Nucleus accumbens (tissue), 56 donors: ENCODE measurements at places on chromosomes 12 and 14.

GRCh38 chr14:94772548-94772947, 2.6 kb upstream of the GSC start:
- DNase-seq, result no peak

DNA sequence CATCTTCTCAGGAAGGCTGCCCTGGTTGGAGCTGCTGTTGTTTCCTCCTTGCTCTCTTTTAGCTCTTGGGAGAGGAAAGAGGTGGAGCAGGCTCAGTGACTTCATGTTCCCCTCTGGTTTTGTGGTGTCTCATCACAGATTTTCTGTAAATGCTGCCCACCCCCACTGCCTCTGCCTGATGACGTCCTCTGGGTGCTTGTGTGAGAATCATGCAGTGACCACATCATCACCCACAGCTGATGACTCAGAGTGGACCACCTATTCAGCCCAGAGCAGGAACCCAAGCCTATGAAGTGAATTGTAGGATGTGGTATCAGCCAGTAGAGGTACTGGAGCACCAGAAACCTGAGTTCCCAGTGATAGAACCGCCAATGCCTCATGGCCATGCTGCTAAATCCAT, at the start of gene GZMB:
TSS of gene GZMB (minus strand) at position 33 of the 400 bp plus-strand sequence. CDS start at position 3, 30 bp downstream.
- DNase-seq, result no peak

GRCh38 chr12:121773011-121773777, 20.3 kb downstream of the RHOF start:
- no peak for DNase-seq

GRCh38 chr12:71752891-71753290, 1.8 kb upstream of the RAB21 start:
- DNase-seq, result no peak

DNA sequence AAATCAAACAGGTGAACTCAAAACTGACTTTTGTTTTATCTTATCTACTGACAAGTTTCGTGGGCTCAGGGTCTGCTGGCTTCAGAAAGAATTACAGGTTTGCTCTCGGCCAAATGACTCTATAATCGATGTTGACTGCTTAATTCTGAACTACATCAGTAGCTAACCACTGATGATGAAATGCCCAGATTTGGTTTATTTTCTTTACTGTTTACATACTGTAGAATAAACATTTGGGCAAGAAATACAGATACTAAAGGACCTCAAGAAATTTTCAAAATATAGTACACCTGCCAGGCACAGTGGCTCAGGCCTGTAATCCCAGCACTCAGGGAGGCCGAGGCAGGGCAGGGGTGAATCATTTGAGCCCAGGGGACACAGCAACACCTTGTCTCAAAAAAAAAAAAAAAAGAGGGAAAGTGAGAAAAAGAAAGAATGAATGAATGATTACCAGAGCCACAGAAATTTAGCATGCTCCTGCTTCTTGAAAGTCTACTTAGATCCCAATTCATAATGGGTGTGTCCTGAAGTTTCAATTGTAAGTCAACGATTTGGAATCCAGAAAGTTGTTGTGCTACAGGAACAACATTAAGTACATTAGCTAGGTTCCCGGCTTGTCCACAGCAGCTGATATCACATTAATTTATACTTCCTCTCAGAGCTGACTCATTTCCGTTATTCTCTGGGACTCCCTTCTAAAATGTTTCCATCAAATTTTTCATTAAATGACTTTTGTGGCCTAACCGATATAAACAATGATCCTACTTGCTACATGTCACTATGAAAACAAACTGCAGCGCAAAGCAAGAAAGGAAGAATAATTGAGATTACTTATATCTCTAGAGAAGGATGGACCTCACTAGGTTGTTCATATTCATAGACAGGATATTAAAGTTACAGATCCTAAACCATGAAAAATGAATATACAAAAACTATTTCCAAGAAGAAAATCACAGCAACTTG, 134.3 kb downstream of the MED13L start:
- DNase-seq, result no peak

GRCh38 chr14:76920331-76921087, 94.3 kb downstream of the LRRC74A start:
- no peak for DNase-seq

DNA sequence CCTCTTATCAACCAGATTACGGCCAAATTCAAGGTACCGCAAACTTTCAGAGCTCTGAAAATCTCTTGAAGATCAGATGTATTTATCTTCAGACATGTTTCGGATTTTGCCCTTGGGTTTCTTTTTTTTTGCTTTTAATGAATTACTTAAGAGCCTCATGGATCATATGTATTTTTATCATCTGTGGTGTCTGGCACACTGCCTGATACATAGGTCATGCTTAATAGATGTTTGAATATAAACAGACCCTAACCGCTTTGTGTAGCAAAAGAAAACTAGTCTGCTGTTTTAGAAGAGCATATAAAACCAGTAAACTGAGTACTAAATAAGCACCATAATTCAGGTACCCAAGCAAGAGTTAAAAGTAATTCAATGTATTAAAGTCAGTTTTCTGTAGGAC, 20.1 kb upstream of the TBK1 start:
- no peak for DNase-seq

- no peak for DNase-seq
Observed at GRCh38 chr14:103480595-103480994, 42.0 kb downstream of the CKB start.

DNA sequence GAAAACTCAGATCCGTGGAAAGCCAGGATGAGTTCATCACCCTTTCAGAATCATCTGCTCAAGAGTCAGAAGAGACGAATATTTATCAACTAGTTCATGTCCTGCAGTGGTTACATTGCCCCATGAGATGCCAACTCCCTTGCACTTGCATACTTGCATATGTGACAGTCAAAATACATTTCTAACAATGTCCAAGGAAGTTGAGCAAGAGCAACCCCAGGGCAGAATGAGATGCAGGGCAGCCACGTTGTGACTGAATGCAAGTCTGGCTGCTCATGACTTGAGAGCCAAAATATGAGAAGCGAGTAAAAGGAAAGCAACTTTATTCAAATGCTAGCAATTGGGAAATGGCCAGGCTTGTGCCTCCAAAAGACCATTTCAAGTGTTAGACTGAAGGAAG, 23.6 kb upstream of the UTP20 start:
- DNase-seq, result no peak

GRCh38 chr12:102182635-102183034, 15.0 kb downstream of the PMCH start:
- DNase-seq, result no peak

DNA sequence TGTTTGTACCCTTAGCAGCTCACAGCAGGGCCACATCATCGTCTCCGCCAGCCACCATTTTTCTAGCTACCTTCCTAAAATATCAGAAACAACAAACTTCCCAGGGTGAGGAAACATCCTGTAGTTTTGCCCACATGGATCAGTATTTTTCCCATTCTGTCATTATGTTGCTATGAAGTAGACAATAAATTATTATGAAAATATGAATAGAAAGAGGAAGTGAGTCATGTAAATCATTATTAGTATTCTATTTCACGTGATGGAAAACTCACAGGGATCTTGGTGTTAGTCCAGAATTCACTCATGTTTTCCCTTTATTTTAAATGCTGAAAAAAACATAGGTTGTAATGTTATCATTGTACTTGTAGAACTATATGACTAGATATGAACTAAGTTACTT, 319.4 kb downstream of the SYT1 start:
- DNase-seq, result no peak

DNA sequence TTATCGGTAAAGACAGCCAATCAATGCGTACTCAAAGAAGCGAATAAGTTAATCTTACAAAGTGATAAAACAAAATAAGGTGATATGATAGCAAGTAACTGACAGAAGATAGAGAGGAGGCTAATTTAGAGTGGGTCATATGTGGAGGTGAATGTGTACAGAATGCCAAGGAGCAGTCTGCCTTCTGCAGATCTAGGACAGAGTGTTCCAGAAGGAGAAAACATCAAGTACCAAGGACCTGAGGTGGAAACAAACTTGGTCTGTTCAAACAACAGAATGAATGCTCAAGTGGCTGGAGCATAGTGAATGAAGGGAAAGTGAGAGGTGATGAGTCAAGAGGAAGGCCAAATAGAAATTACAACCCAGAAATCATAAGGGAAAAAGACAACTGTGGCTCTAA, 170.3 kb upstream of the BMP4 start:
- no peak for DNase-seq

DNA sequence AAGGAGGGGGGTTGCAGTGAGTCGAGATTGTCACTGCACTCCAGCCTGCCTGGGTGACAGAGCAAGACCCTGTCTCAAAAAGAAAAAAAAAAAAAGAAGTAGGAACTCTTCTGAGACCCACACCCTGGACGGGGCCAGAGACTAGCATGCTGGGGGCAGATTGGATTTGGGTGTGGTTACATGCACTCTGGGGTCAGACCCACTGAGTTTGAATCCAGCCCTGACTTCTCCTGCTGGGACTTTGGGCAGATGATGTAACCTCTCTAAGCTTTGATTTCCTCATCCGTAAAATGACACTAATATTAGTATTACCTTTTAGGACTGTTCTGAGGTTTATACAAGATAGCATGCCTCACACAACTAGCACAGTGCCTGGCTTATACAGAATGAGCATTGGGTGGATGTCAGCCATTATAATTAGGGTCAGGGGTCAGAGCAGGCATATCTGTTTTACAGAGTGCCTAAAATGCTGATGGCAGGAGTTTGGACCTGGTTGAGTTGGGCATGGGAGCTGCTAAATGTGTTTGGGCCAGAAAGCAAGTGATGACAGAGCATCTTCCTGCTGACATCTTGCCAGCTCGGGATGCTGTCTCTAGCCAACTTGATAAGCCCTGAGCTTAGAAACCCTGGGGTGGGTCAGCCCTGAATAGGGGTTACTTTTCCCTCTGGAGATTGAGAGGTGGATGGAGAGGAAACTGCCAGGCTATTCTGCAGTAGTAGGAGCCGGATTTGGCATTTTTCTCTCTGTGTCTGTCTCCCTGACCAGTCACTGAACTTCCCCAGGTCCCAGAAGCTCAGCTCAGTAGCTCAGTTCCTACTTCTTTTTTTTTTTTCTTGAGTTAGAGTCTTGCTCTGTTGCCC, 15.5 kb downstream of the TPCN1 start:
- DNase-seq, result no peak

- DNase-seq, result no peak
Observed at GRCh38 chr14:97177016-97177415, 379.8 kb downstream of the VRK1 start.

DNA sequence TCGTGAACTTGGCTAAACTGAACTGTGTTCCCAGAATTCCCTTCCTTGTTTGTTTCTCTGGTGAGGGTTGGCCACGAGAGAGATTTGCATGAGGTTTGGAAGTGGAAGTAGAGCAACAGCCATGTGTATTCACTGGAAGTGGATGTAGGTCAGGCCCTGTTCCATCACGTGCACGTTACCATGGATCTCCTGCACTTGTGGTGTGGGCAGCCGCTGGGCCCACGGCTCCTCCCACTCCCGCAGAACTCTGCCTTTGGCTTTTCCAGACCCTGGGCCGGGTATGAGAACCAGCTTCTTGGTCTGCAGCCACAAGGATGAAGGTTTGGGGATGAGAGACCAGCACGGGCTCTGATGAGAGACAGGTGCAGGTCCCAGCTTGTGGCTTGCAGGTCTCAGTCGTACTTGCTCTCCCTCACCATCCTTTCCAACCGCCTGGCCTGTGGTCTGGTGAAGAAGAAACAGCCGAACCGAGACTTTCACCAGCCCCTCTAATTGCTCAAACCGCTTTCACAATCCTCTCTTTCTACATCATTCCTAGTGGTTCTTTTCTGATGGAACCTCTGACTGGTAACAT, 94.9 kb downstream of the DUSP16 start:
- peak; percentile 21 for DNase-seq

GRCh38 chr14:66395300-66395699, 90.9 kb upstream of the CCDC196 start:
- DNase-seq, result no peak

- no peak for DNase-seq
Observed at GRCh38 chr12:30878024-30878423, 48.5 kb upstream of the TSPAN11 start.

- no peak for DNase-seq
Observed at GRCh38 chr12:126663304-126664094, 1598.3 kb downstream of the AACS start.

DNA sequence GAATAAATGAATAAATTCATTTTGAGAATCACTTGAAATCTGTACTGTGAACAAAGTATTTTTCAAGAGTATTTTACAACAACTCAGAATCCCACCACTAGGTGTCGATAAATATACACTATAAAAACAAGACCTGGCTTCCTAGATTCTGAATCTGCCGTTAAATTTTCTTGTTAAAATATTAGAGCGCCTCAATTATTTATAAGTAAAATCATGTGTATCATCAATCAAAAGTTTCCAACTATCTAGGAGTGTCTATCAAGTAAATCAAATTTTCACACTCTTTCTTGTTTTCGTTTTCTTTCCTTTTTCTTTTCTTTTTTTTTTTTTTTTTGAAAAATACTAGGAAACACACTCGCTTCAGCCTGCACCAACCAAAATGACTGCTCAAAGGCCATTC, 179.2 kb upstream of the DCN start:
- DNase-seq, result no peak
